Activated T-cell treated with anti-CD3 and anti-CD28 coated beads, Interleukin-2, amount 50 U/mL, for 4 hours (primary cell): ENCODE measurements at places on chromosomes 13 and 19. TPM values are rescaled to one million over a fixed set of nuclear protein-coding genes. Genes with fewer than 3 reads are reported as not detected.

The GRIN3B gene
- 0.05 TPM for total RNA-seq

The CDX2 gene
- total RNA-seq: 0.11 TPM

The DCT gene
- total RNA-seq: not detected

The CCDC8 gene
- not detected for total RNA-seq

The SLITRK5 gene
- not detected for total RNA-seq
